ENCODE measurements at places on chromosomes 3 and 15. TPM values are rescaled to one million over a fixed set of nuclear protein-coding genes. Genes with fewer than 3 reads are reported as not detected.

The C3orf85 gene
- not detected for total RNA-seq

The IRAK2 gene
- 8.1 TPM for total RNA-seq

The SSUH2 gene
- under 0.01 TPM for total RNA-seq

The P2RY14 gene
- total RNA-seq, result not detected

The EPHA6 gene
- total RNA-seq, result not detected

The WDR72 gene
- total RNA-seq, result not detected

The ITIH4 gene
- total RNA-seq, result 0.28 TPM

The PARP9 gene
- total RNA-seq, result 8.6 TPM

The SLC24A5 gene
- not detected for total RNA-seq

- DNase-seq, result peak; percentile 46
Observed at GRCh38 chr3:176739159-176739558, 458.1 kb downstream of the TBL1XR1 start.

DNA sequence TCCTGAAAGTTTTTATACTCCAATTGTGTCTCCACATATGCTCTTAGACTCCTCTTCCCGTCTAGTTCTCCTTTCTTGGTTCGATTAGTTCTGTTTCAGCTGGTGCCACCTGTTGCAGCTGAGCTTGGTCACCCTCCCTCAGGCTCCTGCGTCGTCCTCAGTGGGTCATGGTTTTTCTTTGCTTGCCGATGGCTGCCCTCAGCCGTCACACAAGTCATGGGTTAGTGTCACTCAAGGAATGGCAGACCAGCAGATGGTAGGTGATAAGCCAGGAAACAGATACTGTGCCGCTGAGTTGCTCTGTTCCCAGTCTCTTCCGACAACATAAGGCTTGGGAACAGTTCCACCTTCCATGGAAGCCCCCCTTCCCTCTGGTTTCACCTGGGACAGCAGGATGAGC is 109.9 kb downstream of the IGF1R start:
- DNase-seq, result no peak

- DNase-seq, result no peak
Observed at GRCh38 chr3:189457201-189457607, 174.0 kb upstream of the TP63 start.

DNA sequence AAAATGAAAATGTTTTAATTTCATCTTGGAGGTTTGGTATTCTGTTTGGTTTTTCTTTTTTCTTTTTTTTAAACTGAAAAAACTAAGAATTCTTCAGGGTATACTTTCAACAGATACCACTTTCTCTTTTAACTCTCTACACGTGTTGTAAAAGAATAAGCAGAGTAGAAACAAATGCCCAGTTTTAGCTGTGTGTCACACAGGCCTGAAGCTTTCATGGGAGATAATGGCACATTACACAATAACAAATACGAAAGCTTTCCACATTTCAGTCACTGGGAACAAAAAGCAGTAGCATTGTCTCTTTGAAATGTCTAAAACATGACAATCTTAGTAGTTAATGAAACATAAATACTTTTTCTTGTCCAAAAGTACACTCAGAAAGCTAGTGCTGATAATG is 818.5 kb downstream of the TBL1XR1 start:
- no peak for DNase-seq

DNA sequence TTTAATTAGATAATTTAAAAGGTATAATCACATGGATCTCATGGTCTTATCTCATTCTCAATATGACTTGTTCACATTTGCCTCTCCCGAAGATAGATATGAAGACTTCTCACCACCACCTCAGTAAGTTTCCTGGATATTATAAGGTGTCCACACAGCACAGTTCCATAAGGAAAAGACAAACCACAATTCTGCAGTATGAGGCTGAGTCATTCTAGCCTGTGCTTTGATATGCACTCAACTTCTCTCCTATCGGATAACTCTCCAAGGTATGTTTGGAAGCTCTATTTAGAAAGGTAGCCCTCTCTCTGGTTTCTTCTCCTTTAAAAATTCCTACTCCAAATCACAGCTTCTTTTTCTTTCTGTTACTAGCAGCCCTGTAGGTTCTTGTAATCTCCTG is 612.8 kb downstream of the ZPLD1 start:
- DNase-seq, result no peak

GRCh38 chr3:196666001-196666867 is 26.7 kb downstream of the NRROS start:
- peak; percentile 81 for DNase-seq

GRCh38 chr15:63006032-63006878 is 36.3 kb upstream of the TPM1 start:
- DNase-seq, result no peak

DNA sequence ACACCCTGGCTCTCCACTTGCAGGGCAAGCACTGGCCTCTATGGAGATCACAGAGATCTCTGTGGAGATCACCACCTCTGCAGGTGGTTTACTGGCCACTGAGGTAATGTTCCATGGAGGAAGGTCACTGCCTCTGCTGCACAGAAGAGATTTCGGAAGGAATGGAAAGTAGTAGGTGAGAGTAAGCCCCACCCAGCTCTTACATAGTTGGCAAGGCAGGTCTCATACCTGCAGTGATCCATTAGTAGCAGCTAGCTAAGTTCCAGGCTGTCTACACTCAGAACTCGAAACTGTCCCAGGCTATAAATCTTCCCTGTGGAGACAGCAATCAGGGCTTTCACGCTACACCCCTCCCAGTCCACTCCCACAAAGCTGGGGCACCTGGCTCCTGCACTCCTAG is 194.3 kb upstream of the MANF start:
- no peak for DNase-seq

DNA sequence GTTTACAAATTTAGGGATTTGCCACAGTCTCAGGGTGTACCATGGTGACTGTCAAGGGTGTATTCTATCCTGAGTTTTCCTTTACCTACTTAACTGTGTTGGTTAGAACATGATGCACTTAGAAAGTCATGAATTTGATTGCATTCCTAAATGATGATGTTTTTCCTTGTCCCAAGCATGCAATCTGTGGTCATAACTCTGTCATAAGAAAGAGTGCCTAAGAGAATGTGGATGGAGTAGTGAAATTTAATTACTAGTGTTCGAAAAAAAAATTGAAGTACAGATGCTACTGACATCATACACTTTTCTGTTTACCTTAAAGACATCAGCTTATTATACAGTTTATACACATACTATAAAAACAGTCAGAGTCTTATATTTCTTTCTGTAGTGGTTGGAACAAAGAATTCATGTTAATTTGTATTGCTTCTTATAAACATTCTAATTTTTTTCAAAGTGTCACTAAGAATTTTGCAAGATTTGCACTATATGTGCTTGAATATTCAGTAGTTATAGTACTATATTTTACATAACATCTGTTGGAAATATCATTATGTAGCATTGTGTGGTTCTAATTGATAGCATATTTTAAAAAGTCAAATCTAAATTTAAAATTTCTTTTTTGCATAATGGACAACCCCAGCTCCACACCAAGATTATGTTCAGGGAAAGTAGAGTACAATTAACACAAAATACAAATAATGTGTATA is 231.3 kb upstream of the KCNMB2 start:
- DNase-seq, result peak; percentile 93

Measured in IMR-90 (cell line).